Jurkat, Clone E6-1 (cell line): ENCODE measurements at places on chromosomes 7 and 10.

DNA sequence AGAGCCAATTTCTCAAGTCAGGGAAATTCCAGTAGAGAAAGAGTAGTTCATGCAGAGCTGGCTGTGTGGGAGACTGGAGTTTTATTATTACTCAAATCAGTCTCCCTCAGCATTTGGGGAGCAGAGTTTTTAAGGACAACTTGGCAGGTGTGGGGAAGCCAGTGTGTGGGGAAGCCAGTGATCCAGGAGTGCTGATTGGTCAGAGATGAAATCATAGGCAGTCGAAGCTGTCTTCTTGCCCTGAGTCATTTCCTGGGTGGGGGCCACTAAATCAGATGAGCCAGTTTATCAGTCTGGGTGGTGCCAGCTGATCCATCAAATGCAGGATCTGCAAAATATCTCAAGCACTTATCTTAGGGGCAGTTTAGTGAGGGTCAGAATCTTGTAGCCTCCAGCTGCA lies 194.6 kb upstream of the NRG3 start:
- DNase-seq: no peak

GRCh38 chr7:18570890-18571478 lies 75.4 kb downstream of the HDAC9 start:
- no peak for DNase-seq

- no peak for DNase-seq
Observed at GRCh38 chr10:122014652-122015248, 25.8 kb downstream of the TACC2 start.

DNA sequence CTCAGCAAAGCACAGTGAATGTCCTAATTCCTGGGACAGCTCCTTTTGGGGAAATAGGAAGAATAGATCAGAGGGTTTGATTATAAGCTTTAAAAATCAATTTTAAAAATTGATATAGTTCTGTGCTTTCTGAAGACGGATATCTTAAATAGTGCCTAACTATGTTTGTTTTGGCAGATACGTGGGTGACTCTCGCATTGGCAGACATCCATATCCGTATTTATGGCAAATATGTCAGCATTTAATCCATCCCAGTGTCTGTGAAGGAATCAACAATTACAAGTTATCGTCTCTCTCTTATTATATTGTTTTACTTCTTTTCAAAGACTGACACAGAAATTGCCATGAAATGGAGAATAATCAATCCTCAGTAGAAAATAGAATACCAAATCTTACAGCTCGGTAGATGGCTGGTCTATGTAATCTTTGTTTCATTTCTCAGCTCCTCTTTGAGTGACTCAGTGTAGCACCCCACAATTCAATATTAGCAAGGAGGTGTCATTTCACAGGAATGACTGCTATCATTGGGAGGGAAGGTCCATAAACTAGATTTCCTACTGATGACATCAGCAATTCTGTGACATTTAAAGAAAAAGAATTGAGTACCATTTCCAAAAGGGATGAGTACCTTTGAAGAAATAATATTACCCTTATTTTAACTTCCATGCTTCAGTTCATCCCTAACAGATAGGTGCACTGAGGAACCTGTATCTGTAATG lies 186.4 kb upstream of the NFE2L3 start:
- DNase-seq: no peak

DNA sequence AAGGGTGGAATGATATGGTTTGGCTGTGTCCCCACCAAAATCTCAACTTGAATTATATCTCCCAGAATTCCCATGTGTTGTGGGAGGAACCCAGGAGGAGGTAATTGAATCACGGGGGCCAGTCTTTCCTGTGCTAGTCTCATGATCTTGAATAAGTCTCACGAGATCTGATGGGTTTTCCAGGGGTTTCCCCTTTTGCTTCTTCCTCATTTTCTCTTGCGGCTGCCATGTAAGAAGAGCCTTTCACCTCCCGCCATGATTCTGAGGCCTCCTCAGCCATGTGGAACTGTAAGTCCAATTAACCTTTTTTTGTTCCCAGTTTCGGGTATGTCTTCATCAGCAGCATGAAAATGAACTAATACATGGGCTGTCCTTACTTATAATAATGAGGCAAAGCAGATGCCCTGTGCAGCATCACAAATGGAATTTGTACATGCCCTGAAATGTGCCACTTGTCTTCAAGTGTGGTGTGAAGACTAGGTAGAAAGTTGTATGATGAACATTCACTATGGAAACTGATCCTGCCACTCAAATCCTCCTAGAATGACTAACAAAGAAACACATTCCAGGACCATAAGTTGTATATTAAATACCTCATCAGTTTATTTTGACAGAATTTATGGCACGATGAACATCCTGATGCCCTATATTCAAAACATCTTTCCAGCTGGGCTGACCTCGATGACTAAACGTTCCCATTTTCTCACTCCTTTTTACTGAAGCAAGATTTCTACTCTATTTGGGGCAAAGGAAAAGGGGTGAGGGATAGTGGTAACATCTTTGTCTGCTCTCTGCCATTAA lies 122.8 kb upstream of the CTTNBP2 start:
- DNase-seq: no peak

- no peak for DNase-seq
Observed at GRCh38 chr10:59754951-59755350, 1.7 kb upstream of the MRLN start.

GRCh38 chr7:91344911-91345310 lies 80.7 kb downstream of the FZD1 start:
- no peak for DNase-seq

DNA sequence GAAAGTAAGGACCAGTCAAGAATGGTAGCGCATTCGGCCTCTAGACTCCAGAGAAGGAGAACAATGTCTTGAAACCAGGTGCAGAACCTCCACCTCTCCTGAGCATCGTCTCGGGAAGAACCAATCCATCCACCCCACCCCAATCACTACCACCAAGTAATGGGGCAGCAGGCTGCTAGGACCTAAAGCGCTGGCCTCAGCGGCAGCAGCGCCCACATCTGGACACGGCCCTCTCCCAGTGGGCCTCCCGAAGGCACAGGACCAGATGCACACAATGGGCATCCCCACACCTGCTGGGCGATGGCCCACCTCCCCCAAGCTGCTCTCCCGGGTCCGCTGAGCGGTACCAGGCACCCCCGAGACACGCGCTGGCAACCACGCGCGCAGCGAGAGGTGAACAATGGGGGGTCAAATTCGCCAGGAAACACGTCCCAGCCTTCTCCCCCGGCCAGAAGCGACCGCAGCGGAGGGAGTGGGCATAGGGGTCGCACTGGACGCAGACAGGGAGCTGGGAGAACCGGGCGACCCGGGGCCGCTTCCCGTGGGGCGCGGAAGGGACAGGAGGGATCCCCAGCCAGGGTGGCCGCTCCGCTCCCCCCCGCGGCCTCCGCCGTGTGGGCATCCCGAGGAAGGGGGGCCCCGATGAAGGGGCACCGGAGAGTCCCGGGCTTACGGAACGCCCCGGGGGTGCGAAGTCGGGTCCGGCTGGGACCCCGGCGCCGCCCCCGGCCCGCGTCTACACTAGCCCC lies 506 bp downstream of the CTTNBP2 start:
- DNase-seq: no peak

DNA sequence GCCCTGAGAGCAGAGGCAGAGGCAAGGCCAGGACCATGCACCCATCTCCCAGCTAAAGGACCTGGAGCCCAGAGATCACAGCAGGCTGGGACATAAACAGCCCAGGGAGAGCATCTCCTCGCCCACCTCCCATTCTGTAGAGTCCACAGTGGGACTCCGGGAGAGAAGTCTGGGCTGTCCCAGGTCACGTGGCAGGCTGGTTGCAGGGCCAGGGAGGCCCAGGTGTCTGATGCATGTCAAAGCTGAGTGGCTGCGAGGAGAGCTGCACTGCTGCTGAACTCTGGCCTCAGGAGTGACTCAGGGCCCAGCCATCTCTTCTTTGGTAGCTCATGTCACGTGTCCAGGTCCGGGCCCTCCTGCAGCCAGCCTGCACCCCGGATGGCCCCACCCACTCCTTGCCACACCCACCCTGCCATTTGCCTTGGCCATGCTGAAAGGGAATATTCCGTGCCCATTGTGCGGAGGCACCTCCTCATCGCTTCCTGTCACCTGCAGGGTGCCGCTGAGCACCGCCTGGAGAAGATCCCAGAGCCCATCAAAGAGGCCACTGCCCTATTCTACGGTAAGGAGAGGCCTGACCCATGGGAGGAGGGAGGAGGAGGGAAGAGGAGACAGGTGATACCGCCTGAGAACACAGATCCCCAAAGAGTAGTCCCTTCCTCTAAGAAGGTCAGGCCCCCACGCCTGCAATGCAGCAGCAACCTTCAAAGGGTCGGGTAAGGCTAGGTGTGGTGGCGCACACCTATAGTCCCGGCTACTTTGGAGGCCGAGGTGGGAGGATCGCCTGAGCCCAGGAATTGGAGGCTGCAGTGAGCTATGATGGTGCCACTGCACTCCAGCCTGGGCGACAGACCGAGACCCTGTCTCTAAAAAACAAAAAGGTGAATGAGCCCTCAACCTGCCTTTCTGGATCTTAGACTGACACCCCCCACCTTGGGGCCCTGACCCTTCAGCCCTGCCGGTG lies 12.6 kb upstream of the SH2B2 start:
- no peak for DNase-seq

- DNase-seq: no peak
Observed at GRCh38 chr7:132004529-132004928, 448.1 kb upstream of the PODXL start.

- DNase-seq: no peak
Observed at GRCh38 chr7:16999541-17000267, 117.9 kb upstream of the AGR3 start.

- no peak for DNase-seq
Observed at GRCh38 chr10:84412482-84412881, 84.1 kb downstream of the CCSER2 start.

GRCh38 chr7:111027396-111027795 lies 63.5 kb upstream of the LRRN3 start:
- no peak for DNase-seq

GRCh38 chr7:1713502-1714484 lies 43.7 kb downstream of the ELFN1 start:
- DNase-seq: no peak

DNA sequence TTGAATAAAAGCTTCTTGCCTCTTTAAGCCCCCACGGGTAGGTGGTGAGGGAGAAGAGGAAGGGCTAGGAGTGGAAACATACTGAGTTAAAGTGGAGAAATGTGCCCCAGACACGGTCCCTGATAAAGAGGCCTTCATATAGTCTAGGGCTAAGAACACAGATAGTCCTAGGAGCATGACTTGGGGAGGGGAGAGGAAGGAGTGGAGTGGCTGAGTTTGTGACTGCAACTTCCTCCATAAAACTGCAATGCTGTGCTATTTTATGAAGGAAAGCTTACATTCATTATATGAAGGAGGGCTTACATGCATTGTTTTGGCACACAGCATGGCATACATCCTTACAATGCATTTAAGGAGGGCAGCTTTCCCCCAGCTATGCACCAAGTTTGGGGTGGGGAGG lies 1129.4 kb upstream of the LRRTM3 start:
- no peak for DNase-seq

GRCh38 chr10:1366322-1366691 lies 310.1 kb downstream of the WDR37 start:
- DNase-seq: no peak

DNA sequence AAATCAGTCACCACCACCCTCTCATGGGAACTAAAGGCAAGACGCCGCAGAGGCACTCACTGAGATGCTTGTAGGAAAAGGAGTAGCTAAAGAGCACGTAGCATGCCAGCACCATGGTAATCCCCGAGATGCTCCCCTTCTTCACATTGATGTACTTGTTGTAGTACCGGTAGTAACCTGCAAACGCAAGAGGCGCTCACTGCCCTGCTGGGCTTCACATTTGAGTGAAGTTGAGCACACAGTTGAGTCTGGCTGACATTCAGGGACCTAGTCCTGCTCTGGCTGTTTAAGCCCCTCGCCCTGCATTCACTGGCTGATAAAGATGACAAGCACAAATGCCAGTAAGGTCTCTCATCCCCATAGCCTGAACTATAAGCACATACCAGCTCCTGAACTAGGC lies 6.9 kb downstream of the ATP5MF start:
- DNase-seq: peak; percentile 47

GRCh38 chr7:582081-582835 lies 62.6 kb upstream of the PDGFA start:
- DNase-seq: no peak

DNA sequence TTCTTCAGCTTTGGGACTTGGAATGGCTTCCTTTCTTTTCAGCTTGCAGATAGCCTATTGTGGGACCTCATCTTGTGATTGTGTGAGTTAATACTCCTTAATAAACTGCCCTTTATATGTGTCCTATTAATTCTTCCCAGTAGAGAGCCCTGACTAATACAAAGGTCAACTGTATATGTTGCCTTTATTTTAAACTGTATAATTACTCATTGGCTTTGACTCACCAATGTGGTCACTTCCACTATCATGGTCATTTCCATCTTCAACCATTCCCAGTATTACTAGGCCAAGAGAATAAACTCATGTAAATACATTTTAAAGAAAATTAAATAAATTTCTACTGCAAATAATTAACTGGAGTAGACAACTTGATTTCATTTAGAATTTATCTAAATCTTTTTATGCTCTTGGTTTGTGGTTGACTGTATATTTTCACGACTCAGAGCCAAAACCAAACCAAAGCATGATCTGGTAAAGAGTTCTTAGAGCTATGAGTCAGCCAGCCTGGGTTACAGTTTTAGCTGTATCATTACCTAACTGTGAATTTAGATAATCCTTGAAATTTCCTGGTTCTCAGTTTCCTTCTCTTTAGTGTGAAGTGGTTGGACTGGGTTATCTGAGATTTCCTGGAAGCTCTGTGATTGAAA lies 188.4 kb downstream of the PPP1R3A start:
- DNase-seq: no peak

DNA sequence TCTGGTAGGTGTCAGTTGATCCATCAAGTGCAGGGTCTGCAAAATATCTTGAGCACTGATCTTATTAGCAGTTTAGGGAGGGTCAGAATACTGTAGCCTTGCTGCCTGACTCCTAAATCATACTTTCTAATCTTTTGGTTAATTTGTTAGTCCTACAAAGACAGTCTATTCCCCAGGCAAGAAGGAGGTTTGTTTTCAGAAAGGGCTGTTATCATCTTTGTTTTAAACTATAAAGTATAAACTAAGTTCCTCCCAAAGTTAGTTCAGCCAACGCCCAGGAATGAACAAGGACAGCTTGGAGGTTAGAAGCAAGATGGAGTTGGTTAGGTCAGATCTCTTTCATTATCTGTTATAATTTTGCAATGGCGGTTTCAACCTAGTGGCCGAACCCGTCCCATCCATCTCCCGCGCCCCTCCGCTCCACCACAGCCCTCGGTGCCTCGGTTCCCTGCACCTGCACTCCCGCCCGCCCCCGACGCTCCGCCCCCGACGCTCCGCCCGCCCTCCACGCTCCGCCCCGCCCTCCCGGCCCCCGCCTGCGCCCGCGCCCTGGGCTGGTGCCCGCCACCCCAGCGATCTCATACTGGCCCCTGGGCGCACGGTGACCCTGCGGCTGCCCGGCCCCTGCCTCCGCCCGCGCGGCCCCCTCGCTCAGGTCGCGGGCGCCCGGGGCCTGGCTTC lies at the start of gene ADCK2:
Gene ADCK2, plus strand, starts transcription at position 564 of the 681 bp plus-strand sequence. CDS start 386 bp downstream, outside the sequence.
- DNase-seq: peak; percentile 40
